ENCODE measurements at places on chromosomes 16 and 17. TPM values are rescaled to one million over a fixed set of nuclear protein-coding genes. Genes with fewer than 3 reads are reported as not detected.
A peak's percentile ranks its signal among the peaks of the same experiment; 100 is the strongest.

The GLIS2 gene
- 6.5 TPM for total RNA-seq

The RSKR gene
- total RNA-seq = 7.4 TPM

The CHCT1 gene
- not detected for total RNA-seq

The DPEP1 gene
- 0.53 TPM for total RNA-seq

The GRB7 gene
- total RNA-seq = 0.40 TPM

The C17orf58 gene
- total RNA-seq = 14.0 TPM

The FBXL16 gene
- not detected for total RNA-seq

The HYDIN gene
- 0.66 TPM for total RNA-seq

DNA sequence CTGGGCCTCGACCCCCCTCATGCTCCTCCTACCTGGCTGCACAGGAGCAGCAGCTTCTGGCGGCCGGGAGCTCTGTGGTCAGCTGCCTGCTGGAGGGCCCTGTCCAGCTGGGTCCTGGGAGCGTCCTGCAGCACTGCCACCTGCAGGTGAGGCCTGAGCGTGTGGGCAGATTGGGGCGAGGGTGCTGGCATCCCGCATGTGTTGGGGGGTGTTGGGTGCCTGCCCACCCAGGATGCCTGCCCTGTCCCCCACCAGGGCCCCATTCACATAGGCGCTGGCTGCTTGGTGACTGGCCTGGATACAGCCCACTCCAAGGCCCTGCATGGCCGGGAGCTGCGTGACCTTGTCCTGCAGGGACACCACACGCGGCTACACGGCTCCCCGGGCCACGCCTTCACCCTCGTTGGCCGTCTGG lies 16.5 kb downstream of the FCSK start:
- no peaks in the 10 kb centered on the region for H3K27me3 ChIP-seq
- H3K4me3 ChIP-seq = no peak overlapping the region
- no peak for DNase-seq
- H3K4me1 ChIP-seq = peaks cover 8% of the 10 kb centered on the region
- no peak overlapping the region for H3K27ac ChIP-seq
- H3K36me3 ChIP-seq = peaks cover 39% of the 10 kb centered on the region

DNA sequence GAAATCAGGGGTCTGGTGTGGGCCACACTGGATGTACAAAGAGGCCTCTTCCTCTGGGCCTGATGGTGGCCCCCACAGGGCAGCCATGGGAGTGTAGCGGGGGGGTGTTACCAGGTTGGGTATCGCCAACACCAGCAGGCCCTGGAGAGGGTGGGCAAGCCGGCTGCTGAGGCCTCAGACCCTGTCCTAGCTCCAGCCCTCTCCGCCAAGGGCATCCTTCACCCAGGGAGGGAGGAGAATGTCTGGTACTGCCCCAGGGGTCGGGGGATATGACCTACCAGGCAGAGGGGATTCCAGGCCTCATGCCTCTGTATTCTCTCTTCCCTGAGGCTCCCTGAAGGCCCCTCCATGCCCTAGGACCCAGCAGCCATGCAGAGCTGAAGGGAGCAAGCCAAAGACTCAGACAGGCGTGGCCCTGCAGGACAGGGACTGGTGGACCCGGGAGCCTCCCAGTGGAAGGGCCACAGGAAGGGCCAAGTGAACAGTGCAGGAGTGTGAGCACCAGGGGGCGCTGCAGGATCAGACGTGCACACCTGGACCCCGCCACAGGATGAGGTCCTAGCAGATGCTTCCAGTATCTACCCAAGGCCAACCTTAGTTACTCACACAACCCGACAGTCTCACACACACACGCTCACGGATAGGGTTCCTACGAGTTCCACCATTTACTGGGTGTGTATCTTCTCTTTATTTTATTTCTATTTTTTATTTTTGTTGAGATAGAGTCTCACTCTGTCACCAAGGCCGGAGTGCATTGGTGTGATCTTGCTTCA lies 10.9 kb upstream of the CES4A start:
- no peak overlapping the region for H3K27ac ChIP-seq
- no peaks in the 10 kb centered on the region for H3K4me1 ChIP-seq
- H3K4me3 ChIP-seq = no peak overlapping the region
- no peaks in the 10 kb centered on the region for H3K36me3 ChIP-seq

- no peaks in the 10 kb centered on the region for H3K27me3 ChIP-seq
- peak overlapping the region; percentile 84 for H3K27ac ChIP-seq
- no peaks in the 10 kb centered on the region for H3K36me3 ChIP-seq
- peaks cover 16% of the 10 kb centered on the region for H3K4me1 ChIP-seq
Measured at GRCh38 chr17:17971431-17972125, 622 bp downstream of the TOM1L2 start.

GRCh38 chr17:13387952-13388351 lies 213.8 kb downstream of the HS3ST3A1 start:
- H3K36me3 ChIP-seq = no peaks in the 10 kb centered on the region
- H3K4me1 ChIP-seq = no peaks in the 10 kb centered on the region
- DNase-seq = no peak

- no peak overlapping the region for H3K27ac ChIP-seq
- no peaks in the 10 kb centered on the region for H3K4me1 ChIP-seq
- H3K27me3 ChIP-seq = peaks cover 5% of the 10 kb centered on the region
- H3K36me3 ChIP-seq = no peaks in the 10 kb centered on the region
Measured at GRCh38 chr17:37648555-37648954, 5.3 kb upstream of the DDX52 start.

DNA sequence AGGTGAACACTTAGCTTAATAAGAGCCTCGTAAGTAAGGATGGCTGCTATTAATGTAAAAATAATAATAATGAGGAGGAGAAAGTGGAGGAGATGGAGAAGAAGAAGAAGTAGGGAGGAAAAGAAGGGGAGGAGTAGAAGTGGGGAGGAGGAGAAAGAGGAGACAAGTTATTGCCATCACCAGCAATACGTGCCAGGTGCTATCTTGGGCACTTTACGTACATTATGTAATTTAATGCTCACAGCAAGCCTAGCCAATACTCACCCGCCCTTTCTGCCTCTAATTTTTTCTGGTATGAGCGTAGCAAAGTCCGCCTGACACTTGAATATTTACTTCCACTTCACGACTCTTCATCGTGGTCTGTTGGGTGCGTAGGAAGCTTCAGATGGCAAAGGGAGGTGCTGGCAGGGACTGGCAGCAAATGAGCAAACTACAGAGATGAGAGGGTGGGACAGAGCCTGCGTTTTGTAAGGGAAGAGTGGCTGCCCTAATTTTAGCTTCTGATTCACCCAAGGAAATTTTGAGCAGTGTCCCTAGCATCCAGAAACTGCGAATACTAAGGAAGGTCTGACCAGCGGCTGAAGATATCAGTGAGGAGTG lies 42.1 kb upstream of the CDH13 start:
- H3K27ac ChIP-seq = peak overlapping the region; percentile 52
- no peaks in the 10 kb centered on the region for H3K36me3 ChIP-seq
- peak; percentile 24 for DNase-seq
- no peaks in the 10 kb centered on the region for H3K27me3 ChIP-seq
- H3K4me3 ChIP-seq = no peak overlapping the region

GRCh38 chr17:17354560-17355349 lies 51.6 kb downstream of the NT5M start:
- no peak overlapping the region for H3K4me3 ChIP-seq
- no peak overlapping the region for H3K27ac ChIP-seq
- peak; percentile 80 for DNase-seq
- no peaks in the 10 kb centered on the region for H3K27me3 ChIP-seq
- H3K4me1 ChIP-seq = peaks cover 47% of the 10 kb centered on the region

- H3K27me3 ChIP-seq = no peaks in the 10 kb centered on the region
- no peaks in the 10 kb centered on the region for H3K36me3 ChIP-seq
- no peak for DNase-seq
- H3K27ac ChIP-seq = no peak overlapping the region
- no peak overlapping the region for H3K4me3 ChIP-seq
Measured at GRCh38 chr16:34802848-34803599, 1343.6 kb downstream of the TP53TG3F start.

DNA sequence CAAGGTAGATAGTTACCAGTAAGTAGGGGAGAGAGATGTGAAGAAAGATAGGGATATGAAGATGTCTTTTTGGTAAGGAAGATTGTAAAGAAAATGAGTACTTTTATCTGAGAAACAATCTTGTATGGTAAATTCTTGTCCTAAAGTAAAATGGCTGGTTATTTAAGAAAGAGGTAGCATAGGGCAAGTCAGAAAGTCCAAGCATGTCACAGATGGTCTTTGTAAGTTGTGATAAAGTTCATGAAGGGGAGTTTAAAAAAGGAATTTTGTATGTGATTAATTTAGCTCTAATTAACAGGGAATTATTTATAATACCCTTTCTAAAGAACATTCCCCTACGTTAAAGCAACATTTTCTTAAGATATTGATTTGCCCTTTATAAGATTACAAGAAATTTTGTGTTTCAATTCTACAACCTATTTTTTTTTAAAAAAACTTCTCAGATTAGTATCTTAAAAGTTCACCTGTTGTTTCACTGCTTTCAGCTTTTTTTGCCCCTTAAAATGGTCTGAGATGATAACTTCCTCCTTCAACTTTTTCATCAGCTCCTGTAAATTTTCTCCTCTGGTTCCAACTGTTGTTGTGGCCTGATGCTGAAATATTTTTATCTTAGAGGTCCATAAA lies 16.2 kb upstream of the CPHXL start:
- no peak for DNase-seq
- no peak overlapping the region for H3K4me3 ChIP-seq
- no peaks in the 10 kb centered on the region for H3K36me3 ChIP-seq
- no peaks in the 10 kb centered on the region for H3K4me1 ChIP-seq

GRCh38 chr17:74868251-74868907 lies 4.4 kb downstream of the FDXR start:
- DNase-seq = no peak
- H3K36me3 ChIP-seq = no peaks in the 10 kb centered on the region
- H3K27ac ChIP-seq = no peak overlapping the region
- H3K4me3 ChIP-seq = no peak overlapping the region
- peaks cover 14% of the 10 kb centered on the region for H3K4me1 ChIP-seq
- H3K27me3 ChIP-seq = no peaks in the 10 kb centered on the region

DNA sequence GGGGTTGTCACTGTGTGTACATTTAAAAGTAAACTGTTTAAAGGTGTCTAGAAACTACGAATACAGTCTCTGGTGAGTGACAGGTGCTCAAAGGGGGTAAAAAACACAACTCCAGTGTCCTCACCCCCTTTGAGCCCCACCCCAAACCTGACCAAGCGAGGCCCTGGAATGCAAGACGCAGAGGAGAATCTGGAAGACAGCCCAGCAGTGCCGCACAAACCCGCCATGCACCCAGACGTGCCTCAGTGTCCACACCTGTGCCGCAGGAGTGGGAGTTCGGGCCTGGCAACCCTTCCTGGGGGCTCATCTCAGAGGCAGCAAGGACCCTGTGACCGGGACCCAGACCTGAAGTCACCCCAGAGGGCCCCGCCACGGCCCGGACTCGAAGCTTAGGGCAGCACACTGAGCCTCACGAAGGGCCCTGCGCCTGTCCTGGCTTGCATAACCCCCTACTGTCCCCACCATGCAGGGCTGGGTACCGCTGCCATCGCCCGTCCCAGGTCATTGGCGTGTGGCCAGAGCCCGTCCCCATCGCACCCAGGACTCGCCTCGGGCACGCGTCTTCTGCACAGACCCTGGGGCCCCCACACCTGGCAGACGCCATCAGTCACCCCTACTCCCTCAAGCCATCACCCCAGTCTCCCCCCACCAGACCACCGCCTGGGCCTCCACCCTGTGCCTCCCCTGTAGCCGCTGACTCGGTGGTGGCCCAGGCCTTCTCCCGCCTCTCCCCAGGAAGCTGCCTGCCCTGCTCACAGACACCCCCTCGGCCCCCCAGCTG lies 33.0 kb upstream of the ZC3H18 start:
- H3K4me1 ChIP-seq = peaks cover 18% of the 10 kb centered on the region
- H3K4me3 ChIP-seq = no peak overlapping the region
- DNase-seq = no peak
- no peak overlapping the region for H3K27ac ChIP-seq
- H3K27me3 ChIP-seq = peaks cover 32% of the 10 kb centered on the region
- H3K36me3 ChIP-seq = peaks cover 5% of the 10 kb centered on the region

DNA sequence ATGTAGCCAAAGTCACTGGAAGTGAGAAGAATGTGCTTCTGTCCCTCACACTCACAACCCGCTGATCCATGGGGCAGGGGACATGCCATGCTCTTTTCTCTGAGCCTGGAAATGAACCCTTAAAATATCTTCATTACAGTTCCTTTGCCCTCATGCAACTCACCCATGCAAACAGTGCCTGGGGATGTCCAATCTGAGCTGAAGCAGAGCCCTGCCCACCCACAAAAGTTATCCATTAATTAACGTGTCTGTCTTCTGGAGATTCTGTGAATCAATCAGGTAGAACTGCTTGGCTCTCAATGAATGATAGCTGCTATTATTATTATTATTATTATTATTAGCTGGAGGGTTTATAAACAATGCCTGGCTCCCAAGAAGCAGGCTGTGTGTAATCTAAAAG lies 133.7 kb downstream of the USP31 start:
- H3K27me3 ChIP-seq = no peaks in the 10 kb centered on the region
- DNase-seq = no peak
- no peaks in the 10 kb centered on the region for H3K36me3 ChIP-seq
- no peak overlapping the region for H3K27ac ChIP-seq
- no peak overlapping the region for H3K4me3 ChIP-seq

GRCh38 chr17:68390888-68391545 lies 66.3 kb downstream of the WIPI1 start:
- peaks cover 12% of the 10 kb centered on the region for H3K4me1 ChIP-seq
- no peak overlapping the region for H3K27ac ChIP-seq
- H3K36me3 ChIP-seq = no peaks in the 10 kb centered on the region
- H3K27me3 ChIP-seq = no peaks in the 10 kb centered on the region
- no peak for DNase-seq
- no peak overlapping the region for H3K4me3 ChIP-seq

DNA sequence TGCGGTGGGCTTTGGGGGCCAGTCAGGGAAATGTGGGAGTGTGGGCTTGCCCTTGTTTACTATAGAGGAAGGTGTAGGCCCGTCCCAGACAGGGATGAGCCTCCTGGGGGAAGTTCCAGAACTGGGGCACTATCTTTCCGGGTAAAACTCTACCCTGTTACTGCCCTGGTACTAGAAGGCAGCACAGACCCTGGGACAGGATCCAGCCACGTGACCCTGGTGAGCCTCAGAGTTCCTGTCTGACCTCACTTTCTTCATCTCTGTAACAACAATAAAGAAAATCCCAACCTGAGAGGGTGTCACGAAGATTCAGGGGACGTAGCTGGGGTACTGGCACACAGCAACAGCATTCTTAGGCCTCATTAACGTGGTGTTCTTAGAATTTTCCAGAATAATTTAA lies 239.6 kb upstream of the FOXF1 start:
- no peak overlapping the region for H3K27ac ChIP-seq
- H3K4me1 ChIP-seq = no peaks in the 10 kb centered on the region
- H3K4me3 ChIP-seq = no peak overlapping the region
- no peak for DNase-seq
- H3K36me3 ChIP-seq = no peaks in the 10 kb centered on the region

- H3K27ac ChIP-seq = no peak overlapping the region
- no peaks in the 10 kb centered on the region for H3K27me3 ChIP-seq
- H3K4me3 ChIP-seq = no peak overlapping the region
- H3K4me1 ChIP-seq = peaks cover 52% of the 10 kb centered on the region
- DNase-seq = no peak
Measured at GRCh38 chr16:12255919-12256665, 279.6 kb downstream of the SNX29 start.
